ENCODE measurements at places on chromosomes 12 and 14.

DNA sequence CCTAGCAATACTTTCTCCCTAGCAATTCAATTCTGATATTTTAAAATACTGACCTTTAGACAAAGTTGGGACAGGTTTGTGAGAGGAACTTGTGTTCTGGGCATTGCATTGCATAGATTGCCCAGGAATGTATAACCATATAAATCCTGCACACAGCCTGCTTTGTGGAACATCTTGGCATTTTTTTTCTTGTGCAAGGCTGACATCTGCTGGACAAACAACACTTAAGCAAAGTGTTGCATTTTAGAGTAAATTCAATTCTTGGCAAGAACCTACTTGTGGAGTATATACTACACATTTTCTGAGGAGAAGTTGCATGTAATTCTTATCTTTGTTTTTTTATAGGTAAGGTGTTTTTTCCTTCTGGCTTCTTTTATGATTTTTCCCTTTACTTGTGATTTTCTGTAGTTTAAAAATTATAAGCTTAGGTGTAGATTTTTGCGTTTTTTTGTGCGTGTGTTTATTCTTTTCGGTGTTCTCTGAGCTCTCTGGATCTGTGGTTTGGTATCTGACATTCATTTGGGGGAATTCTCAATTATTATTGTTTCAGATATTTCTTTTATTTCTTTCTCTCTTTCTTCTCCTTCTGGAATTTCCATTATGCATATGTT, 26.4 kb downstream of the TESPA1 start:
- DNase-seq, result peak; percentile 72

DNA sequence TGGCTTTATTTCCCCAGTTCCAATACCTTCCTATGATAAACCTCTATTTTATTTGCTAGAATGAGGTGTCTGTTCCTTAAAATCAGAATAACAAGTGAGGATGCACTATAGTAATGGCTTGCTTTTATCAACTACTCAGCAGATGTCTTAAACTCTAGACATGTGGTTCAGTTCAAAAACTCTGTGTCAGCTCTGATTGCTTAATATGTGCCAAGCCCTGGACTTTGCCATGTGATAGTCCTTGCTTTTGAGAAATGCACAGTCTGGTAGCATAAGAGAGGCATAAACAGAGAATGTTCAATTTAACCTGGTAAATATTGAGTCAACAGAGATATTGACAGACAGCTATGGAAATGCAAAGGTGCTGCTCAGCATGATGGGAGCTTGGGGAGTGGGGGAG, 254.8 kb downstream of the PDZRN4 start:
- no peak for DNase-seq

GRCh38 chr14:89720076-89720687, 234.3 kb downstream of the EFCAB11 start:
- DNase-seq, result no peak

GRCh38 chr12:131561051-131561450, 149.8 kb upstream of the SFSWAP start:
- DNase-seq, result no peak

DNA sequence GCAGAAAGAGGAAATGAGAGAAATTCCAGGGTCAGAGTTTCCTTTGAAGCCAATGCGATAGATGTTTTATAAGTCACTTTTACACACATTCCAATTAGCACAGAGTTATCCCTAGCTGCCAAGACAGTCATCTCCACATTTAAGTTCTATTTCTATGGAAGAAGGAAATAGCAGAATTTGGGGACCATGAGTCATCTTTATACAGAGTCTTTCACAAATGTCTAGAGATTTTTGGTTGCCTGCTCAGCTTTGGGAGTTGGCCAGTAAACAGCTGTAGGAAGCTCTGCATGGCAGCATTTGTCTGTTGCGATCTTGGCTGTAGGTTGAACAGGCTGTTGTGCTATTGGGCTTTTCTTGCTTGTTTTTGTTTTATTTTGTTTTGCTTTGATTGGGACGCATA, 884.3 kb downstream of the GALC start:
- DNase-seq, result no peak

All from erythroblast (primary cell).